NCI-H510A treated with DMSO at 0.1 percent for 48 hours (cell line): ENCODE measurements at places on chromosomes 3 and 15.

- DNase-seq, result no peak
Observed at GRCh38 chr15:33304924-33305323, 5.8 kb upstream of the RYR3 start.

DNA sequence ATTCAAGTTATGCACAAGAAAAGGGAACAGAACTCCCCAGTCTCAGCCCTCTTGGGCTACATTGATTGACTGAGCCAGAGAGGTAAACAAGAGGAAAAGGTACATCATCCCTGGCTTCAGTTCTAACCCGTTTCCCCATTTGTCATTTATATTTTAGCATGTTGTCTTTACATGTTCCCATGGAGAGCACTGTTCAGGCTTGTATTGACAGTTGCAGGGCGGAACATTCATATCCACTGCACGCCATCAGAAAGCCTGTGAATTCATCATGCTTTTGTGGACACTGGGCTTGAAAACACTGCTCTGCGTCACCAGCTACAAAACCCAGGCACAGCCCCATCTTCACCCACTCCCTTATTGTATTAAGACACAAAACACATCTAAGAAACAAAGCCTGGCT is 240.9 kb upstream of the EIF1B start:
- no peak for DNase-seq

DNA sequence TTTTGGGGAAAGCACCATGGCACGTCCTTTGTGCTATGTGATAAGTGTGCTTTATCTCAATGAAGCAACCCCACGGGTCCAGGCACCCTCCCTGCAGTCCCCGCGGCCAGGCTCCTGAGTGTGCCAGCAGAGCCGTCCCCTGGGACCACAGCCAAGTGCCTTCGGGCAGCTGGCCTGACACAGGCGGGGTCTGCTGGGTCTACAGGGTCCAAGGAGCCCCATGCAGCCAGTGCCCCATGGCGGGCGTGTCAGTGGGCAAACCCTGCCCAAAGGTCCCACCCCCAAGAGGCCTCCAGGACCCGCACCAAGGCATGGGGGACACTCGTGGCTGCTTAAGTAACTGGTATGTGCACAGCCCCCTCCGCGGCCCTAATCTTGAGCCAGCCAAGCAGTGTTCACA is 35.3 kb downstream of the KLHL25 start:
- no peak for DNase-seq

- DNase-seq, result no peak
Observed at GRCh38 chr3:152252755-152253154, 16.0 kb upstream of the MBNL1 start.
